ENCODE measurements at places on chromosomes 2 and 18.

DNA sequence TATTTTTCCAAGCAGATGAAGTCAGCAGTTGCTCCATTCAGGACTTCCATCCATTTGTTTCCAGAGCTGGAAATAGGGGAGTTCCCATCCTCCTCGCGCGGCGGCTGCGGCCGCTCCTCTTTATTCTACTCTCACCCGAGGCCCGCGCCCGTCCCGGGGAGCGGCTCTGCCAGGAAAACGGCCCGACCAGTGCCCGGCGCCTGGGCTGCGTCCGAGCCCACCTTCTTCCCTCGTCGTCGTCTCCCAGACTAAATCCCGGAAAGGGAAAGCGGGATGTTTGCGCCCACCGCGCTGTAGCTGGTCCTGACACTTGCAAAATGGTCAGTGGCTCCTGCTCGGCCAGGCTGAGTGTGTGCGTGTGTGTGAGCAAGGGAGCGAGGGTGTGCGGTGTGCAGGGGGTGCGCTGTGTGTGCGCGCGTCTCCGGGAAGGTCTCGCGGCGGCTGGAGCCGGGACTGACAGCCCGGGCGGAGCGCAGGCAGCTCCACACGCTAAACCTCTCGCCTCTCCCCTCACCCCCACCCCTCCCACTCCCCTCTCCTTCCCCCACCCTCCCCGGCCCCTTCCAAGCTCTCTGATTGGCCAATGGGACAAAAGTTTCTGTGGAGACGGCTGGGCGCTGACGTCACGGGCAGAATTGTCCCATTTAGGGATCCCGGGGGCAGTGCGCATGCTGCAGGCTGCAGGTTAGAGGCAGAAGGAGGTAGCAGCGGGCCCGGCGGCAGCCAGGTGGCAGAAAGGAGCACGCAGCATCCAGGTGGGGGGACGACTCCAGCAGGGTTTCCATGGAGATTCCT, at the start of gene NOL4:
Gene NOL4, minus strand, starts transcription at position 491 of the 795 bp plus-strand sequence. CDS start 1,660 bp downstream, outside the sequence.
- H3K27ac ChIP-seq, result no peak within 1 kb of the TSS
- H3K4me1 ChIP-seq, result peaks cover 3% of the 10 kb centered on the region
- no peaks in the 10 kb centered on the region for H3K27me3 ChIP-seq
- H3K4me3 ChIP-seq, result peak within 1 kb of the TSS; percentile 54

DNA sequence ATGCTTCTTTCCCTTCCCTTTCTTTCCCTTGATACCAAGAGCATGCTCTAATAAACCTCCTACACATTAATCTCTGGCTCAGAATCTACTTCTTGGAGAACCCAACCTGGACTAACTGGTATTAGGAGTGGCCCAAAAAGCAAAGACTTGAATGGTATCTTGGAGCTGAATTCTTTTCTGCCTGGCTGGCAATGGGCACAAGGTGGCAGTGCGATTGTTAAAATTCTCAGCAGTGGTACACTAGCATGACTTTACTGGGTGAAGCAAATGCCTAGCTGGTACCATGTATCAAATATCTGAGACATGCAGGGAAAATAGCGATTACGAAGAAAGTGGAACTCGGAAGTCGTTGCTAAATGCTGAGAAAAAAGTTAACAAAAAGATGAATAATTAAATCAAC, 376.1 kb downstream of the XIRP2 start:
- no peaks in the 10 kb centered on the region for H3K4me1 ChIP-seq
- H3K27me3 ChIP-seq, result no peaks in the 10 kb centered on the region
- H3K36me3 ChIP-seq, result no peaks in the 10 kb centered on the region
- H3K27ac ChIP-seq, result no peak overlapping the region
- H3K4me3 ChIP-seq, result no peak overlapping the region

- no peaks in the 10 kb centered on the region for H3K4me1 ChIP-seq
- DNase-seq, result no peak
- H3K4me3 ChIP-seq, result no peak overlapping the region
- H3K27ac ChIP-seq, result no peak overlapping the region
Observed at GRCh38 chr2:100070078-100070477, 72.3 kb downstream of the AFF3 start.

DNA sequence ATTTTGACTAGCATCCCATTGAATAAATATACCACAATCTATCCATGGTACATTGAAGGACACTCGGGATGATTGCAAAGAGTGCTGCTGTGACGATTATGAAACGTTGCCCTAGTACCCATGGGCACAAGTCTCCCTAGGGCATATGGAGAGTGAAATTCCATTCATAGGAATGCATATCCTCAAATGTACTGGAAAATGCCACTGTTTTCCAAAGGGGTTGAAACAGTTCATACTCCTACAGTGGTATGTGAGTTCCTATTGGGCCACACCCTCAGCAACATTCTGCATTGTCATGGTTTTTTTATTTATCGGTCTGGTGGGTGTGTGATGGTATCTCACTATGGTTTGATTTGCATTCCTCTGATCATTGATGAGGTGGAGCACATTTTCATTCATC, 130.6 kb downstream of the TWIST2 start:
- no peaks in the 10 kb centered on the region for H3K27me3 ChIP-seq
- H3K27ac ChIP-seq, result no peak overlapping the region
- H3K36me3 ChIP-seq, result no peaks in the 10 kb centered on the region
- no peaks in the 10 kb centered on the region for H3K4me1 ChIP-seq

DNA sequence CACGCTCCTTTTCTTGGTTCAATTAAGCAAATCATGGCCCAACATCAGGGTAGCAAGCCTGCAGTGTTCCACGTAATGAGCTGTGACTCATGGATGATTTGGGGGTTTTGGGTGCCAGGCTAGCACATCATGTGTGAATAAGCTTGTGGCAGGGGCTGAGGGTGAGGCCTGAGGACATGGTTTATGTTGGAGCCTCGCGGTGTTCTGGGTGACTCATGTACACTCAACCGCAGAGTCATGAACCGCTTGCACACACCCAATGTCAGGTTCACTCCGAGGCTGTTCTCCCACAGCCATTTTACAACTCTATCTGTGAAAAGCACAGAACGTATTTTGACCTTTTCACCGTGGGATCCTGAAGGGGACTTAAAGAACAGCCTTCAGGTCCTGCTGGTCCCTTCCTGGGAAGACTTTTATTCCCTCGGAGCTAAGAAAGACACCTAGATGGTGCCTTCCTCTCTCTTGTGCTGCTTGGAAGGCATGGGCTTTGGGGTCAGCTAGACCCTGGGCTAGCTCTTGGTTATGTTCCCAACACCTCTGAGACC, 139.9 kb upstream of the ZEB2 start:
- no peaks in the 10 kb centered on the region for H3K4me1 ChIP-seq
- no peak overlapping the region for H3K4me3 ChIP-seq
- peak; percentile 41 for DNase-seq
- no peaks in the 10 kb centered on the region for H3K27me3 ChIP-seq

DNA sequence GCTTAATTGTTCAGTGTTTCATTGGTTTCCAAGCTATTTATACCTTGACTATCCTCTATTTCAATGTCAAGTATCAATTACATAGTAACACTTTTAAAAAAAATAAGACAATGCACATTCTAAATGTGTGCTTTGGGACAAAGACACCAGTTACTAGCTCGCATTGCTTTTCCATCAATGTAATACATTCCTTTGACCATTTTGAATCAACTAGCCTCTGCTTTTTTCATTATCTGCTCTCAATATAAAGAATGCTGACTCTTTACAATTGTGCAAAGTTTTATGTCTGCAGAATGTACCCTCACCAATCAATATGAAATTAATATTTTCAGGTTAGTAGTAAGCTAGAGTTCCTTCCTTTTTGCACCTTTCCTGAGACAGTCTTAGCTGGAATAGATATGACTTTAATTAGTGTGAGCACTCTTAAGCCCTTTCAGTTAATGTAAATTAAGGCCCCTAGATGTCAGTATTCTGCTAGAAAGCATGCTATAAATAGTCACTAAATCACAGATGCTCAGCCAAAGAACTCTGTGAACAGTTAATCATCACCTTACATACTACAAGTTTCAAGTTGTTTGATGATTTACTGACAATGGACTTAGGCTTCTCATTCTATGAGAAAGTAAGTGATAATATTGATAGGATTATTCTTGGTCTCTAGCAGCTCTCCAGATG, 413.6 kb downstream of the PTH2R start:
- no peak overlapping the region for H3K4me3 ChIP-seq
- H3K27ac ChIP-seq, result no peak overlapping the region
- H3K4me1 ChIP-seq, result no peaks in the 10 kb centered on the region
- no peak for DNase-seq

GRCh38 chr2:15765686-15766302, 174.1 kb downstream of the DDX1 start:
- no peaks in the 10 kb centered on the region for H3K36me3 ChIP-seq
- H3K27ac ChIP-seq, result no peak overlapping the region
- no peak overlapping the region for H3K4me3 ChIP-seq
- no peaks in the 10 kb centered on the region for H3K4me1 ChIP-seq

DNA sequence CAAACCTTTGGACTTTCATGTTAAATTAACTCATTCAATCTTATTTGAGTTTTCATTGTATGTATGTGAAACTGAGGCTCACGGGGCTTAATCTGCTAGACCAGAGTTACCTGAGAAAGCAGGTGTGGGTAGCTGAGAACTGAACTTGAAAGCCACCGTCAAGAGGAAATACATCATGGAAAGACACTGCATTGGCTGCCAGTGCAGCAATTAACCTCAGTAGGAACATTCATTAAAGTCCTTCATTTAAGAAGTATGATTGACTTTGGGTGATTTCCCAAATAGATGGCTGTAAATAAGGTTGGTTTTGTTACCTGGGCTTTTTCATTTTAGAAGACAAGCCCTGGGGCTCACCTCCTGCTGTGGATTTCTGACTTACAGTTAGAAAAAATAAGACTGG, 36.5 kb upstream of the MGAT5 start:
- H3K27ac ChIP-seq, result no peak overlapping the region
- DNase-seq, result no peak
- no peaks in the 10 kb centered on the region for H3K36me3 ChIP-seq
- H3K4me1 ChIP-seq, result no peaks in the 10 kb centered on the region
- no peaks in the 10 kb centered on the region for H3K27me3 ChIP-seq

- no peaks in the 10 kb centered on the region for H3K36me3 ChIP-seq
- no peaks in the 10 kb centered on the region for H3K27me3 ChIP-seq
- H3K4me1 ChIP-seq, result no peaks in the 10 kb centered on the region
- H3K4me3 ChIP-seq, result no peak overlapping the region
- H3K27ac ChIP-seq, result no peak overlapping the region
Observed at GRCh38 chr2:212949786-212950185, 201.6 kb downstream of the IKZF2 start.
